ENCODE measurements at places on chromosomes 1 and 21.

DNA sequence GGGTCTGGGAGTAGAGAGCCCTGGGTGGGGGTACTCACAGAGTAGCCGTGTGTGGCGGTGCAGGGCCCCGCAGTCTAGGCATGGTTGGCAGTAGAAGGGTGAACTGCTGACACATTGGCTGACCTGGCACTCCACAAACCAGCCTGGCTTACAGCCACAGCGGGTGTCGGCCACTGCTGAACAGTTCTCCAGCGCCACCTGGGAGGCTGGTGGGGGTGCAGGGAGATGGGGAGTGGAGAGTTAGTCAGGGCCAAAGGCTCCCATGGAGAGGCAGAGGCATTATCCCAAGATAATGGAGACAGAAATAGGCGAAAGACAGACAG is 1.5 kb downstream of the TNFRSF25 start:
- DNase-seq = peak; percentile 84

GRCh38 chr1:41468122-41468762 is 16.2 kb downstream of the EDN2 start:
- DNase-seq = no peak

DNA sequence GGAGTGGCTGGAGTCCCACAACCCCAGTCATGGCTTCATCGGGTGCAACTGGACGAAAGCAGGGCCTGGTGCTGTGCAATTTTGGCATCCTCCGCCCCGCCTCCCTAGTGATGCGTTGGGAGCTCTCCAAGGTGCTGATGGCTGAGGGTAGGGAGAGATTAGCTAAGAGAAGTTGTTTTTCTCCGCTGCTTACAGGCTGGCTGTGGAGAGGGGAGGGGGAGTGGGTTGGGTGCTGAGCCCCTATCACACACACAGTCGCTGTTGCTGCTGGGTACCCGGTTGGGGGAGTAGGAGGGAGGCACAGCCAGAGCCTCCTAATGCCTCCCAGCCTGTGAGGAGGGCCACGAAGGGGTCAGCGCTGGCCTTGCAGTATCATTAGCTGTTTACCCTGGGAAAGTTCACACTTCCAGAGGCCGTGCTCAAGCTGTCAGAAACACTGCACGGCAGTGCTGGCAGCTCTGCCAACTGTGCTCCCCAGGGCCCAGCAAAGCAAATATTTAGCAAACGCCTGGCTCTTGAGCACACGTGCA is 110.0 kb downstream of the GRIK3 start:
- peak; percentile 64 for DNase-seq

DNA sequence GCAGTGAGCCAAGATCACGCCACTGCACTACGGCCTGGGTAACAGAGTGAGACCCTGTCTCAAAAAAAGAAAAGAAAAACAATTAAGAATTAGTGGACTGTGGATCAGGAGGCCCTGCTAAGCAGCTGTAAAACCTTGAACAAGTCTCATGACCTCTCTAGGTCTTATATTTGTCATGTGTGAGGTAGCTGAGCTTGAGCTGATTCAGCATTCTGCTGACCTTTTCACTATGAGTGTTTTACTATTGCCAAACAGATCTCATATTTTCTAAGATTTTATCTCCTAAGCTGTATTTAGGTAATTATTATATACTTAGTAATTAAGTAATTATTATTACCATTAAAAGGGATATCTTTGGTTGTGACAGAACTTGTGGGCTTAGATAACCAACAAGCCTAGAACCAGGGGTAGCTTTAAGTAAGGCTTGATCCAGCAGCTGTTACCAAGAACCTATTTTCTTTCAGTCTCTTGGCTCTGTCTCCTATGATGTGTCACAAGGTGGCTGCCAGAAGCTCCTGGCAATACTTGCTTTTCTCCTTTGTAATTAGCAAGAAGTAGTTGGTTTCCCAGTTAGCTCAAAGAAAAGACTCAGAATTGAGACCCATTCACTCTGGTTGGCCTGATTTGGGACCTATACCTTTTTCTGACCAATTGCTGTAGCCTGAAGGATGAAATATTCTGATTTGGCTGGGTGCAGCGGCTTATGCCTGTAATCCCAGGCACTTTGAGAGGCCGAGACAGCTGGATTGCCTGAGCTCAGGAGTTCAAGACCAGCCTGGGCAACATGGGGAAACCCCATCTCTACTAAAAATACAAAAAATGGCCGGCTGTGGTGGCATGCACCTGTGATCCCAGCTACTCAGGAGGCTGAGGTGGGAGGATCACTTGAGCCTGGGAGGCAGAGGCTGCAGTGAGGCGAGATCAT is 8.5 kb upstream of the ZC3H12A start:
- no peak for DNase-seq

- no peak for DNase-seq
Observed at GRCh38 chr1:232423591-232423990, 206.3 kb downstream of the SIPA1L2 start.

GRCh38 chr1:226148121-226148648 is 38.4 kb downstream of the ACBD3 start:
- no peak for DNase-seq

- no peak for DNase-seq
Observed at GRCh38 chr1:106921186-106921585, 135.3 kb upstream of the PRMT6 start.

DNA sequence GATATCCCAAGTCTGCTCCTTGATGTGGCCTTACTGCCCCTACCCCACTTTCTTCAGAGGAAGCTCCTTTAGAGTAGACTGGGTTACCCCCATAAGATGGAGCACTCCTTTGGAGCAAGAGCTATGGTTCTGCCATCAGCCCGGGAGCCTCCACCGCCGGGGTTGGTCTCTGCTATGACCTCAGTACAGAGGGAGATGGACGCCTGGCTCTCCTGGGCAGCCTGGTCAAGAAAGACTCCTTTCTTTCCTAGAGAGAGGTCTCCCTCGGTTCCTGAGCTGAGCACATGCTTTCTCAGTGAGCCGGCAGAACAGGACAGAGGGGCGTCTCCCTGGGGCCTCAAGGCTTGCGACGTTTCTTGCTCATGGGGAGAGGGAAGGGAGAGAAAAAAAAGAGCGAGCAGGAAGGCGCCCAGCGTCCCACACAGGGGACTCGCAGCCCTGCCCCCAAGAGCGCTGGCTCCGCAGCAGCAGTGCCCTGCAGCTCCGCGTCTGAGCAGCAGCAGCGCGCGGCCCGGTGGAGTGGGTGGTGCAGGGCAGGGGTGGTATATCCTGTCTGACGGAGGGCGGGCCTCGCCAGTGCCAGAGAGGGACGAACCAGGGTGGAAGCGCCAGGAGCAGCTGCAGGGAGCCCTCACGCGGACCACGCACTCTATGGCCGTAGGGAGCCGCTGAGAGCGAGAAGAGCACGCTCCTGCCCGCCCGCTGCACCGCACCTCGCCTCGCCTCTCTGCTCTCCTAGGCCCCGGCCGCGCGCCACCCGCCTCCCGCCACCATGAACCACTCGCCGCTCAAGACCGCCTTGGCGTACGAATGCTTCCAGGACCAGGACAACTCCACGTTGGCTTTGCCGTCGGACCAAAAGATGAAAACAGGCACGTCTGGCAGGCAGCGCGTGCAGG is at the start of gene PKP1:
Gene PKP1 (plus strand): TSS at position 576 of the 899 bp plus-strand sequence. CDS start 197 bp downstream, at position 773.
- DNase-seq = no peak

- DNase-seq = no peak
Observed at GRCh38 chr1:2429780-2430591, 17.6 kb upstream of the PEX10 start.

DNA sequence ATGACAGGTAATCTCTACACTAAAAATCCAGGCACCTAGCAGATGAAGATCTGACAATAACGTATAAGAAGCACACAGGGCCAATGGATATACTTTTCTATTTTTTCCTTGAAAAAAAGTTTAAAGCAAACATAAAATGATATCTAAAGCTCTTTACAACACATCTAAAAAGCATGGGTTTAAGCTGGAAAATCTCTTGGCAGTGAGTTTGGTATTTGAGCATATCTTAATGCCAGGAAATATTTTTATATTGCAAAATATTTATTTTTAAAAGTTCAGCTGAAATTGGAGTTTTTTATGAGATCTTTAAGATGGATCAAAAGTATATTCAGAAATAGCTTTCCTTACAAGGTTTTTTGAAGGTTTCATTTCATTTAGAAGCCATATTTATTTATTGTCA is 40.5 kb downstream of the SLC5A9 start:
- DNase-seq = no peak

- DNase-seq = peak; percentile 93
Observed at GRCh38 chr1:25774921-25775771, 24.8 kb upstream of the SELENON start.

DNA sequence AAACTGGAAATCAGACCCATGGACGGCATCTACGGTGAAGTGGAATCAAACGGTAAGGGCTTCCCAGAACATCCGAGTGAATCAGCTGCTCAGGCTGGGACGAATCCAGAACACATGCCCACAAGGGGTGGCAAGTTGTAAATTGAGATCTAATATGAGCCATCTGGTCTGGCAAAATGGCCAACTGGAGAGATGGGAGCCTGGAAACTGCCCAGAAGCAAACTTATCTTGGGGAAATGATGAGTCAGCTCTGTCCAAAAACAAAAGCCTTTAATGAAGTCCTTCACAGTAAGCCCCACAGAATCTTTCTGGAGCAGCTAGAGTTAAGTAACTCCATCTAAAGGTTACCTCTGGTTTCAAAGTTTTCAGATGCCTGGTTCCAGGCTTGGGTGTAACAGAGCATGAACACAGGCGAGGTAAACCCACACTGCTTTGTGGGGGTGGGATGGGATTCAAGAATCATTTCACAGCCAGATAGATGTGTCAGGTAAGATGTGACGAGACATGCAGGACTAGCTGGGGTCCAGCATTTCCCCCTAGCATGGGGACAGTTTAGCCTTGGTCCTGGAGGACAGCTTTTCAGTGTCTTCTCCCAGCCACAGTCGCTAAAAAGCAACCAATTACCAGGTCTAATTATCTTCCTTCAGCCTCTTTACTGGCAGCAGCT is 10.5 kb upstream of the SRP9 start:
- DNase-seq = no peak

DNA sequence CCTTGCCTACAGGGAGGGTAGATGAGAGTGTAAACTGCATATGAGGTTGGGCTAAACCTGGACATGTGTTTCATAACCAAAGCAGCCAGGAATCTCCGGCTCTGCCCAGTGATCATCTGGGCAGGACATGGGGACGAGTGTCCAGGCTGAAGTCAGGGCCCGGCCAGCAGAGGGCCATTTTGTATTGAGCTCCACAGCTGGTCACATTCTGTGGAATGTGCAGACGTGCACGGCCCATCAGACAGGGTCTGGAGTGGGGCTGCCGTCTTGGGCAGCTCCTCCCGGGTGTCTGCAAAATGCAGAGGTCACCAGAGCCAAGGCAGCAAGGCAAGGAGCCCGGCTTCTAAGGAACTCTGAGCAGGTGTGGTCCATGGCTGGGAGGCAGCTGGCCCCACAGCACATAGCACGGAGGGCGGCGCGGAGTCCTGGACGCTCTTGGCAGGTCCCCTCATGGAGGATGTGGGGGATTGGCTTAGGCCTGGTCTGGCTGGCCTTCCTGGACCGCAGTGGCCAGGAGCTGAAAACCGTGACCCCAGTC is 6.2 kb downstream of the LRRC3 start:
- peak; percentile 49 for DNase-seq

DNA sequence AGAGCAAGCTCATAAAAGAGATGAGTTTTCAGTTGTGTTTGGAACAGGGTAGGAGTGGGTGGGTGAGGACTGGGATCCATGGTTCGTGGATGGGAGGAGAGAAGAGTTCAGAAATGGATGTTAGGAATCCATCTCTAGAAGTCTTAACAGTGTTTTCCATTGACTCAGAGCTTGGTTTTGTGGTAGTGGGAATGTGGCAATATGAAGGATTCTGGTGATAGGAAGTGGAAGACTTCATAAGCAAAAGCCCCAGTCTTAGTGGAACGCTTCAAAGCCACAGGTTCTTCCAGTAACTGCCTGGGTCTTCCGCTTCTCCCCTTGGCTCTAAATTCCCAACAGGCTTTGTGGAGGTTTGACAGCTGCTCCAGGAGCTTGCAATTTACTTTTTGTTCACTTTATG is 167.9 kb downstream of the KCNJ6 start:
- no peak for DNase-seq

DNA sequence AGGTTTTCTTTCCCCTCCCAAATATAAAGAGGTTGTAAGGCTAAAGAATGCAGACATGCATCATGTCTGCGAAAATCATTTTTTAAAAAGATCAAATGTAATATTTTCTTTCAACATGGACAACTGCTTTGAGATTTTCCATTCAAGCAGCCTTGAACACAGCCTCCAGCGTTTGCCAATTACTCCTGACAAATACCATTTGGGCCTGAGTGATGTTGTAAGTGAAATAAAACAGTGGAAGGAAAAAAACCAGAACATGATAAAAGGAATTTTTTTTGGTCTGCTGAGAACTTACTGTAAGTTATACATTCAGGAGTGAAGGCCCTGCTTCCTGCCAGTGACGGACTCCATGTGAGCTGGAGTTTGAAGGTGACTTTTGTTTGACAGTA is 37.2 kb downstream of the SETD4 start:
- no peak for DNase-seq
